AG08396 (cell line): ENCODE measurements at places on chromosomes 2 and 18.

DNA sequence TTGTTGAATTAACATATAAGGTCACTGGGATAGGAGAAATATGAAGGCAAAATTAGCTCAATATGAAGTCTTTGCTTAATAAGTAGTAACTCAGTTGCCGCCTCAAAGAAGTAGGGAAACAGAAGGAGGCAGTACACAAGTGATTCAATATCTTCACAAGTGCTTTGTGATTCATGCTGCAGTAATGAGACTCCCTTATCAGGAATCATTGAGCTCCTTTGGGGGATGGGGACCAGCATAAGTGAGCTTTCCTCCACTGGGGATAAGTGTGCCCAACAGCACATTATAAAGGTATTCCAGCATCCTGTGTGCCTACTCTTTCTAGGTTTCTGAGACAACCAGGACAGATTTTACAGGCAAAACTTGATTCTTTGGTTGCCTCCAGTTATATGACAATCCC, 323.4 kb upstream of the UBE2E3 start:
- DNase-seq, result no peak

DNA sequence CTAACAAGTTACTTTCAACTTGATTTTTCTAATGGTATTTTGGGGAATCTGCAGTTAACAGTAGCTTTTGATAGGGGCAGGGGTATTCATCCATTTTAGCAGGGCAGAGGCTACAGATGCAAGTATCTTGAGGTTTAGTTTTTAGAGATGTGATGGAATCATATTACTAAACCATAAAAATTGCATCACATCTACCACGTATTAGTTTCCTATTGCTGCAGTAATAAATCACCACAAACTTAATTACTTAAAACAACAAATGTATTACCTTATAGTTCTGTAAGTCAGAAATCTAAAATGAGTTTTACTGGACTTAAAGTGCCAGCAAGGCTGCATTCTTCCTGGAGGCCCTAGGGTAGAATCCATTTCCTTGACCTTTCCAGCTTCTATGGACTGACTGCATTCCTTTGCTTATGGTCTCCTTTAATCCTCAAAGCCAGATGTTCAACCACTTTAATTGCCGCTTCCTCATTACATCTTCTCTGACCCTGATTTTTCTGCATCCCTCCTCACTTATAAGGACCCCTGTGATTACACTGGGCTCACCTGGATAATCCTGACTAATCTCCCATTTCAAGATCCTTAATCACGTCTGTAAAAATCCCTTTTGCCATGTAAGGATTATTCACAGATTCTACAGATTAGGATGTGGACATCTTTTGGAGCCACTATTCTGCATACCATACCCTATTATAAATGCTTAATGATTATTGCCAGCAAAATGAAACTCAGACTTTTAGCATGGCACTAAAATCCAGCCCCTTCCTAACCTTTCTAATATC, 21.9 kb upstream of the EXOC6B start:
- no peak for DNase-seq

DNA sequence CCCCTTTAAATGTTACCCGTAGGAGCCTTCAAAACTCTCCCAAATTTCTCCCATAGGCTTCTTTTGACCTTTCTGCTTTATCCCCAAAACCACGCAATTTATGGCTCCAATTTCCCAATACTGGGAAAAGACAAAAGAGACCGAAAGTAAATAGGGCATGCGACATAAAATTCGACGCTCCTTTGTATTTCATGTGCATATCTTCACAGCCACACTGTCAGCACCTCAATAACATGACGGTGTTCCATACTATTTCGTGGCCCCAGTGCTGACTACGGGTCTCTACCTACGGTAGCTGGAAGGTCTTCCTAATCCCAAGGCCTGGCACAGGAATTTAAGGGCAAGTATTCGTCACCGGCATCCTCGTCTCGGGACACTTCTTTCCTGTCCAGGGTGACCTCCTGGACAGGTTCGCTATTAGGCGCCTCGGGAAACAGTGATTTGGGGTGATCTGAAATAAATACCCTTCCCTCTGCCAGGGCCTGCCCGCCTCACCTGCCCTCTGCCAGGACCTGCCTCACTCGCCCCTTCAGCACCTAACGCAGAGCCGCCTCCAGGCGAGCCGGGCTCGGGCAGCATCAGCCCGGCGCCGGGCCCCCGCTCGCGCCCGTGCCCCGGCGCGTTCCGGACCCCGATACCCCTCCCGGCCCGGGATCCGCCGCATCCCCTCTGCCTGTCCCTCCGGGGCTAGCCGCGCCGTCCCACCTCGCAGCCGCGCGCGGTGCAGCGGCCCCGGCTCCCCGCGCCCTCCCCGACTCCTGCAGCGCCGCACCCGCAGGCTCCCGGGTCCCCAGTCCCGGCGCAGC, 680 bp downstream of the DTNB start:
- peak; percentile 48 for DNase-seq

DNA sequence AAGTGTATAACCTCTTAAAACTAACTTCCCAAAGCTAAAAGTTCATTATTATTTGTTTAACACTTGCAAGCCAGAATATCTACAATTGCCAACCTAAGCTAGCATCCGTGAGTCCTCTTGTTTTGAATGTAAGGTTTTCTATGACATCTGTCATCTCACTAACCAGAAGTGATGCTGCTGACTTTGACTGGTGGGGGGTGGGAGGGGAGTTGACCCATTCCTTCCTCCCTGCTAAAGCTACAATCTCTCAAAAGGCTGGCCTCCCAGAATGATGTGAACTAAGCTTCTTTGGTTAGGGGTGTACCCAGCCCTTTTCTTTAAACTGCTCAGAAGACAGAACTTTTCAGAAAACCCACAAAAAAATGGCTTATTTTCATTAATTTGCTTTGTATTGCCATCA, 280.6 kb downstream of the ZEB2 start:
- DNase-seq, result no peak

- no peak for DNase-seq
Measured at GRCh38 chr2:100520224-100520623, 42.6 kb upstream of the PDCL3 start.

DNA sequence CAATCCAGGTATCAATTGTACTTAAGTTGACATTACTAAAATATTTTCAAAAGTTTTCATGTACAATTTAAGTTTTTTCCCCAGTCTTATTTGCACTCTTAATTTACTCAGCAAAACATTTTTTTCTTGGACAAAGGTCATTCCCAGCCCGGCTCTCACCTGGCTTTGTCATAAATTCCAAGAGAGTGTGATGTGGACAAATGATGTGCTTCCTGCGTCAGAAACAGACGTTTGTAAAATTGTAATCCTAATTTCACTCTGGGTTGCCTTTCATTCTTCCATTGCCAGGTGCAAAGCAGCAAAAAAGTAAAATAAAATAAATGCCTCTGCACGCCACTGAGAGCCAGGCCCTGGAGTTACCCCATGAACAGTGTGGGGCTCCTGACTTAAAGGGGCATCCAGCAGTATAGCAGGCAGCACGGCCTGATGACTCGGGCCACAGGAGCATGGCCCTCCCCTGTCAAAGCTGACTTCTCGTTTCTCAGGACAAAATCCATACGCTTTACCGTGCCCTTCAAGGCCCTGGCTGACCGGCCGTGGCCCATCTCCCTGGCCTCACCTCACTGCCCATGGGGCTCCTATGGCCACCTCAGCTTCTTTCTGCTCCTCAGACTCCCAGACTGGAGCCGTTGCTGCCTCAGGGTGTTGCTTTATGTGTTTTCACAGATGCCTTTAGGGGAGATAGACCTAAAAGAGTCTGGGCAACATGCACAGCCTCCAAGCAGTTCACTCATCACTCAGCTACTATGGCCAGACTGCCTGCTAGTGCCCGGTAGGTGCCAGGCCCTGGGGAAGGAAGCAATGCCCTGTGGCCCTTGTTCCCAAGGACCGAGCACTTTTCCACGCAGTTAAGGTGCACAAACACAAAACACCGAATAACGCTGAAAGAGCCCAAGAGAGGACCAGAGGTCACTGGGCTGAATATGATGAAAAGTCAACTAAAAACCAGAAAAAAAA, 7.6 kb upstream of the TMEM185B start:
- DNase-seq, result no peak

DNA sequence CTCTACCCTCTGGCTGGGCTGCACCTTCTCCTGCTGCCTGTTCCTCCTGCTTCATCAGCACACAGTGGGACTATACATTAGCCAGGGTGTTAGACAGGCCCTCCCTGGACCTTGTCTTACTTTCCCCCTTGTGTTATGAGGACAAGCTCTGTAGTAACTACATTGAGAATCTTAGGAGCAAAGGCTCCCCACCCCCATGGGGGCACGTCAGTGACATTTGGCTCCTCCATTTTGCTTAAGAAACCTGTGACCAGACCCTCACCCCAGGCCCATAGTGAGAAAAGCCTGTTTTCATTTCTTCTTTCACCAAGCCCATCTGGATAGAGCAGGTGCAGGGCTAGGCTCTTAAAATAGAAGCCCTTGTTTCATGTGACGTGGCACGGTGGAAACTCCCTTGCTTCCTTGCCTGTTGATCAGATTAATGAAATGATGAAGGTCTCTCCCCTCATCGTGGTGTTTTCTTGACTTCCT, 146.7 kb downstream of the RPIA start:
- DNase-seq, result no peak

- no peak for DNase-seq
Measured at GRCh38 chr2:29902356-29902755, 19.0 kb downstream of the ALK start.

DNA sequence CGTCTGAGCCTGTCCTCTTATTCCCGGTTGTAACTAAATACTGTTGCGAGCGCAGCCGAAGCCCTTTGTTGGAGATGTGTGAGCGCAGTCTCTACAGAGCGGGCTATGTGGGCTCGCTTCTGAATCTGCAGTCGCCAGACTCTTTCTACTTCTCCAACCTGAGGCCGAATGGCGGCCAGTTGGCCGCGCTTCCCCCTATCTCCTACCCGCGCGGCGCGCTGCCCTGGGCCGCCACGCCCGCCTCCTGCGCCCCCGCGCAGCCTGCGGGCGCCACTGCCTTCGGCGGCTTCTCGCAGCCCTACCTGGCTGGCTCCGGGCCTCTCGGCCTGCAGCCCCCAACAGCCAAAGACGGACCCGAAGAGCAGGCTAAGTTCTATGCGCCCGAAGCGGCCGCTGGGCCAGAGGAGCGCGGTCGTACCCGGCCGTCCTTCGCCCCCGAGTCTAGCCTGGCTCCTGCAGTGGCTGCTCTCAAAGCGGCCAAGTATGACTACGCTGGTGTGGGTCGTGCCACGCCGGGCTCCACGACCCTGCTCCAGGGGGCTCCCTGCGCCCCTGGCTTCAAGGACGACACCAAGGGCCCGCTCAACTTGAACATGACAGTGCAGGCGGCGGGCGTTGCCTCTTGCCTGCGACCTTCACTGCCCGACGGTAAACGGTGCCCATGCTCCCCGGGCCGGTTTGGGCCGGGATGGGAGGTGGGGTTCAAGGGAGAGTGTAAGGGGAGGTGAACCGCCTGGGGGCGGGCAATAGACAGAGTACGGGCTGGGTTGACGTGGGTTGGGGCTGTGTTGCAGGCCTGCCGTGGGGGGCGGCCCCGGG, at the start of gene HOXD12:
HOXD12 (plus strand) TSS at position 68 of the 819 bp plus-strand sequence; CDS start at position 75, 7 bp downstream.
- no peak for DNase-seq

GRCh38 chr2:106159866-106160785, 34.0 kb downstream of the UXS1 start:
- DNase-seq, result no peak
